CD4-positive, alpha-beta T cell treated with Interleukin-17A for 4 hours (primary cell): ENCODE measurements at places on chromosomes 1 and 21.
A peak's percentile ranks its signal among the peaks of the same experiment; 100 is the strongest.

GRCh38 chr1:209403921-209404320 lies 179.6 kb upstream of the CAMK1G start:
- DNase-seq, result no peak

GRCh38 chr1:95583661-95584210 lies 349.7 kb downstream of the RWDD3 start:
- DNase-seq, result no peak

GRCh38 chr1:27129225-27129624 lies 25.7 kb downstream of the SLC9A1 start:
- DNase-seq, result no peak

DNA sequence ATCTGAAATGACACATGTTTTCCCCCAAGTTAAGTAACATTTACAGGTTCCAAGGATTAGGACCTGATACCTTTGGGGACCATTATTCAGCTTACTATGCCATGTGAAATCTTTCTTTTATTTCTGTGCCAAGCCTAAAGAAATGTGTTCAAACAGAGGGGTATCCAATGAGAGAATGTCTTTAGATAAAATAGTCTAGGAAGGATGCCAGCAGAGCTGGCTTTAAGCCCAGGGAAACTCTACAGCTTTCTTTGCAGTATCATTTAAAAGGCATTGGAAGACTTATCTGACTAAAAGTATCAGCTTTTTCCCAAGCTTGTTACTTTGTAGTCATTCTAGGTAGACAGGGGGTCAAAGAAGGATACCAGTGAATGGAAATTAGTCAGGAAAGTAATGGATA lies 860.4 kb downstream of the PLA2G4A start:
- no peak for DNase-seq

GRCh38 chr1:73673971-73674370 lies 524.0 kb downstream of the LRRIQ3 start:
- no peak for DNase-seq

DNA sequence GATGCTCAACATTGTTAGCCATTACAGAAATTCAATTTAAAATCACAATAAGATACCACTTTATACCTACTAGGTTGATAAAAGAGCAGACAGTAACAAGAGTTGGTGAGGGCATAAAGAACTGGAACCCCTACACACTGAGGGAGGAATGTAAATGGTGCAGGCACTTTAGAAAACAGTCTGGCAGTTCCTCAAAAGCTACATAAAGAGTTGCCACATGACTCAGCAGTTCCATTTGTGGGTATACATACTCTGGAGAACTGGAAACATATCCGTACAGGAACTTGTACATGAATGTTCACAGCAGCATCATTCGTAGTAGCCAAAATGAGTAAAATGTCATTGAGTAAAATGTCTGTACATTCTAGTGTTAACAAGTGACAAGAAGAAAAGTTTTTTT lies 17.0 kb downstream of the NSL1 start:
- DNase-seq, result no peak

DNA sequence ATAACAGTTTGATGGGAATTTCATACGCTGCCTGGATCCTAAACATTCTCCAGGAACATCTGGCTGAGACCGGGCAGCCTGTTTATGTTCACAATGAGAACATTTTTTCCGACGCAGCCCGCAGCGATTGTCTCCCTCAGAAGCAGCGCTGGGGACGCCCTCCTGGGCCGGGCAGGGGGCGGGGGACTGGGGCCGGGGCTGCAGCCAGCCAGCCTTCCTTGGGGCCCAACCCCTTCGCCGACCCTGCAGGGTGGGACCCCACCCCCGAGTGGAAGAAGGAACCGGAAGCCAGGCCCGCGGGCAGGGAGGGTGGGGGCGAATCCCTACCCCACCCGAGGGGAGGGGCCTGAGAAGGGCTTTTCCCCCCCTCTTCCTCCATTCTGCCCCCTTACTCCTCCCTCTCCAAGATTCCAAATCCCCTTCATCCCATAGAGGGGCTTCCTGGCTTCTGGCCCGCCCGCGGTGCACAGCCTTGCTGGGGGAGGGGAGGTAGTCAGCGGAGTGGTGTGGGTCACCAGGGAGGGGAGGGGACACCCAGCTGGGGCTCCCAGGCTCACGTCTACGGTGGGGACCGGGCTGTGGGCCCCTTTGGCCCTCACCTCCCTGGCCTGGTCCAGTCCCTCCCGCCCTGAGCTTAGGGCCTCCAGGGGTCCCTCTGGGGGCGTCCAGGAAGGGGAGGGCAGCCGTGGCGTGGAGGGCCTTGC lies 60.6 kb downstream of the WNT9A start:
- peak; percentile 62 for DNase-seq

- DNase-seq, result no peak
Observed at GRCh38 chr1:77406661-77407060, 124.8 kb downstream of the AK5 start.

DNA sequence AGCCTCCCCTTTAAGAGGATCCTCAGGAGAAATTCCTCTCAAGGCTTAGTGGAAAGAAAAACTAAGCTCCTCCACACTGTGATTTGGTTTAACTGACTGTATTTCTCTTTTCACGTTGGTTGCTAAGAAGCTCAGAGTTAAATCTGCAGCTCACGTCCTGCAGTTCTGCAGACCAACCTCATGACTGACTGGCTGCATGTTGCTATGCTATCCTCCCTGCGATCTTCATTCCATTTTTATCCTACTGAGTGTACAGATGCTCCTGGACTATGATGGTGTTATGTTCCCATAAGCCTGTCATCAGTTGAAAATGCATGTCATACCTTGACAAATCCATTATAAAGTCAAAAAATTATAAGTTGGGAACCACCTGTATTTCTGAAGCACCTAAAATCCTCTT lies 34.6 kb downstream of the FAM163A start:
- no peak for DNase-seq

DNA sequence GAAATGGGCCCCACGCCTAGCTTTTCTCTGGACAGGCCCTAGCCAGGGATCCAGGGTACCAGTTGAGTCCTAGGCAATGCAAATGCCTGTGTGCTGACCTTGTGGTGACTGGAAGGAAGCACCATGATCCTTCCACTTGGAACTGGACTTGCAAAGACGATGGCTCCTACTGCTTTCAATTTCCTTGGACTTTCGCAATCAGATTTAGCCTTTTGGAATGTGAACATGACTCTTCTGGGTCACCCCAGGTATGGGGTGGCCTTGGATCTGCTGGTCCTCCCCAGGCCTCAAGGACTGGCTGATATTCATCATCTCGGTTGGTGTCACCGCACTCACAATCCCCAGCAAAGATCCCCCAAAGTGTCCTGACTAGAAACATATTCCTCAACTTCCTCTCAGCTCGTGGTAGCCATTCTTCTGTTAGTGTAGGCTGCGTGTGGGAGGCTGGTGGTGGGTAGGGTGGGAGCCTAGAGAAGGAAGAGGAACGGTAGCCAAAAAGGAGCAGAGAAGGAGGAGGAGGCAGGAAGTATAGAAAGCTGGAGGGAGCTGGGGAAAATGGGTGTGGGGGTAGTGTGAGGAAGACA lies 130.5 kb downstream of the PPIAL4G start:
- DNase-seq, result no peak

DNA sequence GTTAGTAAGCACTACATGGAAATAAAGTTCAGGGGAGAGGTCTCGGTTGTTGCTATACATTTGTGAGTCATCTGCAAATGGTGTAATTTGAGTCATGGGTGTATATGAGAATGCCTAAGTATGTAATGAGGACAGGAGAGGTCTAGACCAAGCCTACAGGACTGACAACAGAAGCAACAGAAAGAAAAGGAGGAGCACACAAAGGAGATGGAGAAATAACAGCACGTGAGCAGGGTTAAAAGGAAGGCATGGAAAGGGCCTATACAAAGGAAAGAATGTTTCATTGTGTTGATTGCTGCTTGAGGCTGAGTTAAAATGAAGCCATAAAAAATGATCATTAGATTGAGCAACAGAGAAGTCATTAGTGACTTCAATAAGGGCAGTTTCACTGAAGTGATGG lies 28.0 kb upstream of the PRKAA2 start:
- DNase-seq, result no peak

DNA sequence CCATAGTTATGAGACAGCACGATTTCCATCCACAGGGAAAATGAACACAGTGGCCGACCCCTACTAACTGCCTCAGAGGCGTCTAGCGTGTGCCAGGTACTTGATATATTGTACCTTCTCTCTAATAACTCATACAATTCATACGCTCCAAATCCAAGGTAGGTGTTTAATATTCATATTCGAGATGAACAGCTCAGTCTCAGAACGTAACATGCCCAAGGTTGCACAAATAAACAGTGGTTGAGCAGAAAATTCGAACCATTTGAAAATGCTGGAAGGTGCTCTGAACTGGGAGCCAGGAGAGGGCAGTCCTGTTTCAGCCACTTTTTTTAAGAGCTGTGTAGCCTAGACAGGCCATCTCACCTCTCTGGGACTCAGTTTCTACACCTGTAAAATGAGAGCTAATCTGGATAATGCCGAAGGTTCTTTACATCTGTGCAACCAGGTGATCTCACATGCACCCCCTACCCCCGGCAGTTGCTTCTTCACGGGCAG lies 7.9 kb downstream of the SLC45A3 start:
- DNase-seq, result no peak

DNA sequence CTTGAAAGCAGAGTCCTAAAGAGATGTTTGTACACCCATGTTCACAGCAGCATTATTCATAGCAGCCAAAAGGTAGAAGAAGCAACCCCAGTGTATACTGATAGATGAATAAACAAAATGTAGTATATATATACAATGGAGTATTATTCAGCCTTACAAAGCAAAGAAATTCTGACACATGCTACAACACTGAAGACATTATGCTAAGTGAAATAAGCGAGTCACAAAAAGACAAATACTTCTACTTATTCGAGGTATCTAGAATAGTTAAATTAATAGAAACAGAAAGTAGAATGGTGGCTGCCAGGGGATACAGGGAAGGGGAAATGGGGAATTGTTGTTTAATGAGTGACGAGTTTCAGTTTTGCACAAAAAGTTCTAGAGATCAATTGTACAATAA lies 23.5 kb downstream of the COP1 start:
- no peak for DNase-seq

GRCh38 chr1:206835186-206835585 lies 30.2 kb upstream of the IL20 start:
- DNase-seq, result no peak

- no peak for DNase-seq
Observed at GRCh38 chr1:50720457-50721053, 239.5 kb downstream of the FAF1 start.

DNA sequence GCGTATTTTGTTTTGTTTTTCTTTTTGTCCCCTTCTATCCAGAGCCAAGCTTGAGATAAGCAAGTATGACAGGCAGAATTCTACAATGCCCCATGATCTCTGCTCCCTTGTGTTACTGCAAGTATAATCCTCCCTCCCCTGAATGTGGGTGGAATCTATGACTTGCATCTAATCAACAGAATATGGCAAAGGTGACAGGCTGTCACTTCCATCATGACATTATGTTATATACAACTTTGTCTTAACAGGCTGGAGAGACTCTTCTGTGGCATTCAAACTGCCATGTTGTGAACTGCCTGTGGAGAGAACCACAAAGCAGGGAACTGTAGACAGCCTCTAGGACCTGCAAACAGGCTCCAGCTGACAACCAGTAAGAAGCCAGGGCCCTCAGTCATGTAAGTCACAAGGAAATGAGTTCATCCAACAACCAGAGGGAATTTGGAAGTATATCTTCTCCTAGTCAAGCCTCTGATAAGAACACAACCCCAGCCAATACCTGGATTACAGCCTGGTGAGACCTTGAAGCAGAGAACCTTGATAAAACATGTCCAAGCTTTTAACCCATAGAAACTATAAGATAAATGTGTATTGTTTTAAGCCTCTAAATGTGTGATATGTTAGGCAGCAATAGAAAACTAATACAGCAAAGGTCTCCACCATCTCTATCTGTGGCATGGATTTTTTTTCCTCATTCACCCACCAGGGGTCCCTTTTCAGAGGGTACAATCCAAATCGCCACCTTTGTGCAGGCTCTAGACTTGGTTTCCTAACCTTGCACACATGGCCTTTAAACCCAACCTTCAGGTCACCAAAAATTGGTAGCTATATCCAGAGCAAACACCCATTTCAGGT lies 5.7 kb upstream of the C1orf162 start:
- no peak for DNase-seq

GRCh38 chr1:54998677-54999076 lies at the start of gene BSND:
BSND (plus strand) TSS chr1:54998933; CDS start chr1:54999187, 254 bp downstream.
- no peak for DNase-seq

DNA sequence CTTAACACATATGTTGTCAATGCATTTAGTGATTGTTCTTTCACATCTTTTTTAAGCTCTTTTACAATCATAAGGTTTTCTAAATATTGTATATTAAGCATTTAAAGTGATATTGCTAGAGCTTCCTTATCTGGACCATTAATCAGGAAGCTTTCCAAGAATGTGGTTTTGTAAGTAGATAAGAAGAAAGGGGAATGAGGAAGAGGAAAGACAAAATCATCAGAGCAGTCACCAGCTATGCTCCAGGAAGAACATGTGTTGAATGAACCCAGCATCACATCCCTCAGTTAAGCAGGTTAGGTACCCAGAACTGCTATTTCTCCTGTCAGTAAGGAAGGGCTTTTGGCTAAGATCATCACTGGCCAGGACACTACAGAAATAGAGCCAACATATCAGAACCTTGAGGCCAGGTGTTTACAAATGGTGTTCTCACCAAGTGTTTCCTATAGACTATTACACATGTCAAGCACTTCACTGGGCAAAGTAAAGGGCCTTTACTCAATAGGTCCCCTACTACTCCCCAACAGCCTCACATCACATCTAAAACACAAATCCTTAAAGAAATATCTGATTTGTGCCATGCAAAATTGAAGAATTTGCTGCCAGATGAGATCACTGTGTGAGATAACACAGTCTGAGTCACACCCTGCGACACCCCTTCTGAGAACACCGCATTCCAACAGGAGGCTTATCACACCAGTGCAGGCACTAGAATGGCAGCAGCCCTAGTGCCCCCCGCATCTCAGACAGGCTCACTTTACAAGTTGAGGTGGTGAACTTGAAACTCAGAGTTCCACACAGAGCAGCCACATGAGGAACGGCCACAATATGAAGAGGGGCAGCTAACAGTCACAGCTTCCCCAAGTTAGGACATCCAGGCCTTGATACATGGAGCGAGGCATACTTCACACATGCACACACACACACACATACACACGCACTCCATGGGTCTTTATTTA lies 1.8 kb upstream of the SPRR2A start:
- no peak for DNase-seq

DNA sequence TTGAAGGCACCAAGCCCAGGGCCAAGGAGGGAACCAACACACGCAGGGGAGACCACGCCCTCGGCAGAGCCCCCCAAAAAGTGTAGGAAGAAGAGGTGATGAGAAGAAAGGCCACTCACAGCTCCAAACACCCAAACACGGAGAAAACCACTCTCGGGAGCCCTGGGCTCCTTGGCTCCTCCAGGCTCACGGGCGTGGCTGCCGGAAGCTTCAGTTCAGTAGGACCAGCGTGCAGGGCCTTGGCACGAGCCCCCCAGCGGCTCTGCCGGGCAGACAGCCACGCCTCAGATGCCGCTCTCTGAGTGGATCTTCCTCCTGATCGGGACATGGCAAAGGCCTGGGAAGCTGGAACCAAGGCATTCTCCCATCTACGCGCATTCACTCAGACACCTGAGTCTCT lies 94.0 kb downstream of the NPHP4 start:
- no peak for DNase-seq
